Anterior cingulate cortex (tissue), 58 donors: ENCODE measurements at places on chromosomes 7 and 10.

- DNase-seq = no peak
Observed at GRCh38 chr7:17854261-17855047, 85.8 kb downstream of the SNX13 start.

GRCh38 chr10:10054466-10054865, 963.2 kb upstream of the CELF2 start:
- no peak for DNase-seq

- no peak for DNase-seq
Observed at GRCh38 chr10:131580674-131581073, 269.2 kb upstream of the TCERG1L start.

DNA sequence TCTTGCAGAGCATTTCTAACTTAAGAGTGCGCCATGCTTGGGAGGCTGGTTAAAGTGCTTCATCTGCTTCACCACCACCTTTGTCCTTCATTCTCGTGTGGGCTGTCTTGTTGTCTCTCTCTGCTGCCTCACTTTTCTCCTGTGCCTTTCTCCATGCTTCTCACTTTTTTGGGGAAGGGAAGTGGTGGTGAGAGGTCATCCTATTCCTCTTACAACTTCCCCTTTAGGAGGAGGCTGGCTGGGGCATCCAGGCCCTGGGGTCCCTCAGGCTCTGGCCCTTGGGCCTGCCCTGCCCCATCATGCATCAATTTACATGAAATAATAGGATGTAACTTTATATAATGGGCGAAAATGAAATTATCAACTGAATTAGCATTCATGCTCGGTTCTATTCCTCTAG, 39.9 kb upstream of the PIP4K2A start:
- no peak for DNase-seq

DNA sequence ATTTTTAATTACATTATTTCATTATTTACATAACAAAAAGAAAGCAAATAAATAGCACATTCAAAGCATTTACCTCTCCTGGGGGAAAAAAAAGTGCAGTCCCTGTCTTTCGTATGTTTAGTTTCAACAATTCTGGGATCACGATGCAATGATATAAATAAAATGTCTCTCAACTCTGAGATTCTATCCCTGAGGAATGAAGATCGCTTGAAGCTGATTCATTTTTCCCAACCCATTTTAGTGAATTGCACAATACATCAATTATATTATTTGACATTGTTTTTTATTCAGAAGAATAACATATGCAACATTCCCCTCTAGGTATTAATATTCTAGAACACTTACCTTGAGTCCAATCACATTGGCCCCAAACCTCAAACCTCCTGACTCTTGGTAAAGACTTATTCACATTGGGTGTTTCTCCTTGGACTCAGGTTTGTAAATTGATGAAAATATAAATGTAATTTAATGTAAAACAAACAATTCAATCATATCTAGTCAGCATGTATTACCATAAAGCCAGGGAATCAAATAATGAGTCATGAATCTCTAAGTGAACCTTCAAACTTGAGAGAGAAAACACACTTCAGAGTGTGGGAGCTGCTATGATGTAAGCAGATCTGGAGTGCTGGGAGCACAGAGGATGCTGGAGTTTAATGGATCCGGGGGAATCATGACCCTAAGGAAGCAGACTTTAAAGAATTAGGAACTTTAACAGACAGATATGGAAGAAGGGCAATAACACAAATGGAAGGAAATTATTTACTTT, 5.3 kb upstream of the SCIN start:
- no peak for DNase-seq

DNA sequence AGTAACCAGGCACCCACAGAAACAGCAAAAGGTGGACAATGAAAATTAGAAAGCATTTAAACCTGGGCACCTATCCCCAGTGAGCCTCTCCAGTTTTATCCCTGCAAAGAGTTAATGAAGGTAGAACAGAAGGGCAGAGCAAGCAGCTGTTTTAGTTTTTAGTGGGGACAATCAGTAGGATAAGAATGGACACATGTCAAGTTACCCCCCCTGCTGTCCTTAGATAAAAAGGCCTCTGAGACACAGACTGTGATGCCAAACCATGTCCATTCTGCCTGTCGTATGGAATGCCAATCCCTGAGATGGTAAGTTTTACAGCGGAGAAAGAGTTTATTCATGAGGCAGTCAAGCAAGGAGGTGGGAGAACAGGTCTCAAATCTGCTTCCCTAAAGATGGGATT, 162.6 kb upstream of the AGR3 start:
- no peak for DNase-seq

GRCh38 chr10:95988702-95989101, 54.7 kb upstream of the CCNJ start:
- DNase-seq = no peak

DNA sequence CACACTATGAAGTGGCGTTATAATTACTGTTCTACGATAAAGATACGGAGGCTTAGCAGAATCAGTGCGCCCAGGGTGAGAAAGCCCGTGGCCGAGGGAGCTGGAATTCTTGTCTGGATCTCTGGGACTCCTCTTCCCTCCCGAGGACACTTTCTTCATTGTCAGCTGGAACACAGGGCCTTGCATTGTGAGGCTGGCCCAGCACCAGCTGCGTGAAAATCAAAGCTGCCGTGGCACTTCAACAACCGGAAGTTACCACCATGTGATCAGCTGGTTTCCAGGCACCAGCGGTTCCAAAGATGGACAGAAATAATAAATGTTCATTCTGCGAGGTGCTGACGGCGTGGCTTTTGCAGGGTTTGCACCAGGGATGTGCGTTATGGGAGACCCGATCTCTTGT, 234.0 kb upstream of the PITRM1 start:
- DNase-seq = no peak

- DNase-seq = peak; percentile 4
Observed at GRCh38 chr10:103241262-103242011, 4.2 kb upstream of the RPEL1 start.

GRCh38 chr7:42913591-42913990, 1.7 kb upstream of the C7orf25 start:
- DNase-seq = no peak

GRCh38 chr7:156473476-156474240, 166.9 kb upstream of the RNF32 start:
- DNase-seq = peak; percentile 42

GRCh38 chr7:49174396-49174795, 250.0 kb downstream of the CDC14C start:
- DNase-seq = no peak

- no peak for DNase-seq
Observed at GRCh38 chr7:149770728-149771636, 2.4 kb downstream of the ZNF467 start.

DNA sequence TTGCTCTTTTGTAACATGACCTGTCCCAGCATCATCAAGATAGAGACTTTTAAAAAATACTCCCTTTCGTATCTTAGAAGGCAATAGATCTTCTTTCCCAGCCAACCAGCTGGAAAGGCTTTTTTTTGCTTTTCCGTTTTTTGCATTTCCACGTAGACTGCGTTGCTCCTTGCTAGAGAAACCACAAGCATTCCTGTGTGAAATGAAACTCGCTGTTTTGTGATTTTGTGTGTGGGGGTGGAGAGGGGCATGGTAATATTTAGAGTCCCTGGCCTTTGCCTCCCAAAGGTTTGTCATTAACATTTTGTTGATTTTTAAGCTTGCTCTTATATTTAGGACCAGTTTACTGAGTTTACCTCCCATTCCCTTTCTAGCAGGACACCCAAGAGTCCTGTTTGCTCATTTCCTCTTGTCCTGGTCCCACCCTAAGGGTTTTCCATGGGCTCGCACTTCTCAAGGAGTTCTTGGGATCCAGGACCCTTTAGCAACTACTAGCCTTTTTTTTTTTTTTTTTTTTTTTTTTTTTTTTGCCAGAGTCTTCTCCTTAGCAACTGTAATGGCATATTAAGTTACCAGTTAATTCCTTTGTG, 243.6 kb downstream of the BICC1 start:
- no peak for DNase-seq

- DNase-seq = no peak
Observed at GRCh38 chr10:27481486-27481885, 22.6 kb upstream of the RAB18 start.

DNA sequence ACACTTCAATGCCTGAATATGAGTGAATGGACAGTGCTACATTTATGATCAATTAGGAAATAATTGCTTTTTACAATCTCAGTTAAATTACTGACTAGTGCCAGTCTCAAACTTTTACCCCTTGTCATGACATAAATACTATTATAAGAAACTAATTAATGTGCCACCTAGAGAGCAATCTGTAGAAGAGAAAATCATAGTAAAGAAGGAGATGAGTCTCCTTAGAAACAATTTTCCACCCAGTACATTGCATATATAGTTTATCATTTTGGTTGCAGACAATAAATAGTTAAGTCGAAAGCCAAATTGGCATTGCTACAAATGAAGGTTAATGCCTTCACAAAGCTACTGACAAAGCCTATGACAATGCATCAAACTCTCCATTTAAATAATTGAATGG, 68.6 kb downstream of the SLC13A1 start:
- no peak for DNase-seq

DNA sequence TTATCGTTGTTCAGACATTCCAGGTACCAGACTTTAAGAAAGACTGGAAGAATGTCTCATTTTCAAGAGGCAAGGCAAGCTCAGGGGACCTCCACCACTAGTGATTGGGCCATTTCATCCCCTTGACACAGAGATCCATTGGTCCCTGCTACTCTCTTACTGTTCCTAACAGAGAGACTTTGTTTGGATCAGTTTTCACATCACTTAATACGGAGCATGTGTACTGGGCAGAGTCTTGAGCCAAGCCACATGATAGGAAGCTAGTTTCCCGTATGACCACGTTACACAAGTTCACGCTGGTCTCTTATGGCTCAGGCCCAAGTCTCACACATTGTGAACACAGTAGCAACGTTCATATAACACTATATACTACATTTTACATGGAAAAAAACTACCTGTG, 269.9 kb downstream of the BAMBI start:
- DNase-seq = no peak
